ENCODE measurements at places on chromosomes 3 and 15.
A peak's percentile ranks its signal among the peaks of the same experiment; 100 is the strongest.

DNA sequence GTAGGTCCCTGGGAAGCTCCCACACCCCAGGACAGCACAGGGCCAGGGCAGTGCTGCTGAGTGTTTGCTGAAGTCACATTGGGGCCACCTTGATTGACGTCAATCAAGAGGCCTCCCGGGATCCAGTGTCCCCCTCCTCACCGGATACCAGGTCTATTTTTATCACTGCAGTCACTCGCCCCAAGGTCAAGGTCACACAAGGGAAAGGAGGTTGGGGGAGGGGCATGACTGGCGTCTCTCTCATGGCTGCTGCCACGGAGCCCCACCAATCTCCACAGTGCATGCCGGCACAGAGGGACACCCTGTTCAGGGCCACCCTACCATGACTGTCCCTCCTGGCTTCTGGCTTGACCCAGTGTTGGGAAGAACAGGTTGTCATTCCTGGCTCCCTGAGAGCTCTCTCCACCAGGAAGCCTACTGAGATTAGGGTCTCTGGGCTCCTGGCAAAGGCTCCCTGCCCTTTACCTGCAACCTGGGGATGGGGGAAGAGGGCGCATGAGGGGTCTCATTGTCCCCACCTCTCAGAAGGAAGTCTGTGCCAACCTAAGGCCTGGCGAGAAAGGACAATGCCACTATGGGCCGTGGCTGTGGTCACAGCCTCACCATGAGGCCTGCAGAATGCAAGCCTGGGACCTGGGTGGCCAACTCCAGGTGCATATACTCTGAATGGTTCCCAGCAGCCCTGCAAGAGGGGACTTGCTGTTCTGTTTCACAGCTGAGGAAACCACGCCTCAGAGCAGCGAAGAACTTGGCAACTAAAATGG lies 1.5 kb downstream of the MYL3 start:
- DNase-seq: no peak

DNA sequence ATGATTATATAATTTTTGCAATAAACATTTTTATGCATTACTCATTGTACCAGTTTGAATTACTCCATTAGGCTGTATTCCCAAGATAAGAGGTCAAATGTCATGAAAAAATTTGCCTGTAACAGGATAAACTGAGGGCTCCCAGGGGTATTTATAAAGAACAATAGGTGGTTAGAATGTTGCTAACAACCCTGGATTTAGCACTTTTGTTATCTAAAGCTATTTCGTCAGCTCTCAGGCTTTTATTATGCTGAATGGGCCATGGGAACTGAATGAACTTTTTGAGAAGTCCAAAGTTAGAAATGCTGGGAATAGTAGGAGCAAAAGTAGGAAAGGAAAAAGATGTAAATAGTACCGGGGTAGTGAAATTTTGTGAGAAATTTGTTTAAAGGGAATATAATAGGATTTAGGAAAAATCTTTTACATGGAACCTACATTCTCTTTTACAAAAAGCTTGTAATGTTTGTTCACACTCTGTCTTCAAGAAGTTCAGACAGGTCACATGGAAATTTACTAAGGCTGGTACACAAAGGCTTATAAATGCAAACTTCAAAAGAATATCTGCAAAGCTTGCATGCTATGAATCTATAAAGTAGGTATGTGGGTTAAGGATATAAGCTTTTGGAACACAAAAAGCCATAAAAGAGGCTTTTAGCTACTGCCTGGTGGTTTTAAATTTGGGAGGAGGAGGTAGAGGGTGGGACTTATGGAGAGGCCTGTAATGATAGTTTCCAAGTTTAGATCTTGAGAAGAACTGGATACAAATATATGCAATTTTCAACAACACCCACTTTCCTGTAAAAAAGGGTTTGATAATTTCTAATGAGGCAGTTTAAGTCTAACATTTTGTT lies 445.8 kb upstream of the NAALADL2 start:
- no peak for DNase-seq

DNA sequence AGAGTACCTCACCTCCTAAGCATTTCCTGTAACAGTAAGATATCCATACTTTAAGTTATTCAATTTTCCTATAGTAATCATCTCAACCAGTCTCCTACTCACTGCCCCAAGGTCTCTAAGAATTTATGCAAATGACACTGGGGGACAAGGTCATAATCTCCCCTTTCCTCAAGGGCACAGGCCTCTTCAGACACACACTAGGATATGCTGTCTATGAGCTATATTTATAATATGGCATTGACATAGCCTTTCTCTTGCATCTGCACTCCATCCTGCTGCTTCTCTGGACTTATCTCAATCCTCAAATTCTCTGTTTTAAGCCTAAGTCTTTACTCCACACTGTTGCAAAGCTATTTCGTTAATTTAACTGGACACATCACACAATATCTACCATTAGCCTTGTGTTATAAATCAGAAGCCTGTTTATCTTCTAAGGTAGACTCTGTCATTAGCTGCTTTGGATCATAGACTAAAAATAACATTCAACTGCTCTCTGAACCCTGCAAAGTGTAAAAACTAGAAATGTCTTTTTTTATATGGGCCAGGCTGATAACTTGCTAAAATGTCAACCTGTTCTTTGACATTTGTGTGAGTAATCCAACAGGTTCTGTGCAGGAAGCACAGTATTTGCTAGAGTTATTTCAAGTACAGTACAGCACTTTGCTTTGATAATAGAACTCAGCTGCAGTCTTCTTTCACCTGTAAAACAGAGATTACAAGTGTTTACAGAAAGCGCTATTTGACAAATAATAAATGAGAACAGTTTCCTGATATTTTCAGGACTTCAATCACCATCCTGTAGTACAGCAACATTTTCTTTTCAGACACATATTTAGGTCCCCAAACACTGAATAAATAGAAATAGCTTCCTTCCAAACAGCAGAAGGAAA lies 17.8 kb upstream of the SEC62 start:
- no peak for DNase-seq

DNA sequence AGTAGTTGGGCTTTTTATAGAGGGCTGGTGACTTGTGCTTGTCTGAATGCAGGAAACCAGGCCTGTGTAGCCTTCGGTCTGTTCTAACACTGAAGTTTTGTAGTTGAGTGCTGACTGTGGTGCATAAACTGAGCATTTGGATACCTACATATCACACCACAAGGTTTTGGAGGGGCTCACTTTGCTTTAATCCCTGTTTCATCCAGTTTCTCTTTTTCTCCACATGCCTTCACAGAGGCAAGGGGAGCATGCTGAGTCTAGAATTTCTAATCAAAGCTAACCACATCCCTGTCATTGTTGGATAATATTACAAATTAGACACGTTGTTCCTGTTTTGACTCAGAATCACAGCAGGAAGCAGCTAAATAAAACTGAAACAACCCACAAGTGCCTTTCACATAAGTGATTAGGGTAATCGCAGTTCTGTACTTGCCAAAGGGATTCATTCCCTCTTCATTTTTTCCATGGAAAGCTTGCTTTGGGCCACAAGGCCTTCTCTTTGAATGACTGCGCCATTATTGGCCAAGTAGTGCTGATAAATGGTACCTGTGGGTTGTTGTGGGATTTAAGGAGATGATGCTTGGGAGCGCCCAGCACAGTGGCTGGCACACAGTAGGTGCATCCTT lies 48.9 kb downstream of the TGFBR2 start:
- DNase-seq: no peak

- no peak for DNase-seq
Measured at GRCh38 chr3:147797095-147797494, 387.9 kb downstream of the ZIC1 start.

- no peak for DNase-seq
Measured at GRCh38 chr15:44598892-44599291, 61.9 kb downstream of the EIF3J start.

GRCh38 chr3:151011427-151011826 lies 38.9 kb upstream of the CLRN1 start:
- no peak for DNase-seq

DNA sequence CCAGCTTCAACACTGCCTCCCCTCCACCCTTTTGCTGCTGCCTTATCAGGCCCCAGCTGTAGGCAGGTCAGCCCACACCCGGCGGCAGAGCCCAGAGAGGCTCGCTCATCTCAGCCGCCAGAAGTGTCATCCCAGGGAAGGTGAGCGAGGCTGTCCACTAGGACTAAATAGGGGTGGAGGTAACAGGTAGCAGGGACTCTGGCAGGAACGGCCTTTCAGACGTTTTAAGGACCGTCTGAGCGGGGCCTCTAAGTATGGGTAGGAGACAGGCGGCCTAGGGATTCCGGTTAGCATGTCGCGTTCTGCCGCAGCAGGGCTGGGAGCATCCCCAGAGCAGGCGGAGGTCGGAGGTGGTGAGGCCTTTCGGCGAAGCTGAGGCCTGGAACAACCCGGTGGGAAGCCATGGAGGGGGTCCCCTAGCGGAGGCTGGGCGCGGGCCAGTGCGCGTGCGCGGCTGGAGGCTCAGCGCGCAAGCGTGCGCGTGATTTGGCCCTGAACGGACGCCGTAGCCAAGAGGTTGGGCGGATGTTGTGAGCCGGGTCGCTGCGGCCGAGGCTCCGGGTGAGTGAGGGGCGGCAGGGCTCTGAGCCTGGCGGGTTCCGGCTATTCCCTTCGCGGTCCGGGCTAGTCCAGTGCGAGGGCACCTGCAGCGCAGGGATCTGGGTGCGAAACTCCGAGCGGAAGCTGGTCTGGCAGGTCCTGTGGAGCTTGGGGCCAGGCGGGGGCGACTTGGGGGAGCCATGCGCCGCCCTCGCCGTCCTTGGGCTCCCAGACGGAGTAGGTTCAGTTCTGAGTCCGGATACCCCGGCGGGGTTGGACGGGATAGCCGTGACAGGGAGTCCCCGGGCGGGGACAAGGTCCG lies at the start of the genes MST1 and RNF123:
MST1 (minus strand) TSS at position 429 of the 862 bp plus-strand sequence. CDS start 783 bp downstream, outside the sequence.
RNF123 (plus strand) TSS at position 512 of the 862 bp plus-strand sequence. CDS start 1,609 bp downstream, outside the sequence.
- DNase-seq: peak; percentile 81

- no peak for DNase-seq
Measured at GRCh38 chr15:46786590-46787285, 930.6 kb upstream of the SEMA6D start.

- DNase-seq: no peak
Measured at GRCh38 chr15:67138891-67139855, 73.8 kb downstream of the SMAD3 start.

DNA sequence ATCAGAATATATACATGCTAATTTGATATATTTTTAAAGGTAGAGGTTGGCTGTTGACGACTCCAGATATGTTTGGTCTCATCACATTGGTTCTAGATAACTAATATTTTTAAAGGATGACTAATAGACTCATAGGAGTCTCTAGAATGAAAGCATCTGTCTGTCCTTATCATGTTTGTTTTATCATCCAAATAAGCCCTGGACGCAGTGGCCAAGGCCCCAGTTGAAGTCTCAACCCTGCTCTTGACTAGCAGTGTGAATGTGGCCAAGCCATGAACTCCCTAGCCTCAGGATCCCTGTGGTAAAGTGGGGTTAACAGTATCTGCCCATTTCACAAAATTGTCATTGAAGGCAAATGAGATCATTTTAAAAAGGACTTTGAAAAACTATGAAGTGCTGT lies 53.6 kb downstream of the ABHD2 start:
- DNase-seq: no peak

DNA sequence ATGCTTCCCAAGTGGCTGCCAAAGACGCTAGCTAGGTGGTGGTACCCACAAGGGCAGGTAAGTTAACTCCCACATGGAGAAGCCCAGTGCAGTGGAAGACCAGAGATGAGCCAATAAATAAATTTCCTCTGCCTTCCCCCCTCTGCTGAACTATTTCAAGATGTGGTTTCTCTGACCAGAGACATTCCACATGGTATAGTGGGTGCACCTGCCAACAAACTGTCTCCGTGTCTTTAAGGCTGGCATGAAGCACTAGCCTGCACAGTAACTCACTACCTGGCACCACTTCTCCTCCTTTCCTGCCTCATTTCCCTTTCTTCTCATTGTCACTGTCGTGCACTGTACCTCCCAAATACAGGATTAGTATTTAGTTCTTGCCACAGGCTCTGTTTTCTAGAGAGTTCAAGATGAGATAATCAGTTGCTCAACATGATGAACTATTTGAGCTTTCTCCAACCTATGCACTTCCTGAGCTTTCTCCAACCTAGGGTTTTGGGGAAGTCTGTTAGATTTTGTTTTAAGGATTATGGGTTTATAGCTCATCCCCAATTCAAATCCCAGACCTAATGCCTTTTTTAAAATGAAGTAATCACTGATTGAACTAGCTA lies 8.4 kb upstream of the CRTAP start:
- DNase-seq: no peak

- no peak for DNase-seq
Measured at GRCh38 chr3:112948346-112948838, 26.5 kb downstream of the CD200R1 start.

- no peak for DNase-seq
Measured at GRCh38 chr3:182007441-182007840, 295.7 kb downstream of the SOX2 start.

DNA sequence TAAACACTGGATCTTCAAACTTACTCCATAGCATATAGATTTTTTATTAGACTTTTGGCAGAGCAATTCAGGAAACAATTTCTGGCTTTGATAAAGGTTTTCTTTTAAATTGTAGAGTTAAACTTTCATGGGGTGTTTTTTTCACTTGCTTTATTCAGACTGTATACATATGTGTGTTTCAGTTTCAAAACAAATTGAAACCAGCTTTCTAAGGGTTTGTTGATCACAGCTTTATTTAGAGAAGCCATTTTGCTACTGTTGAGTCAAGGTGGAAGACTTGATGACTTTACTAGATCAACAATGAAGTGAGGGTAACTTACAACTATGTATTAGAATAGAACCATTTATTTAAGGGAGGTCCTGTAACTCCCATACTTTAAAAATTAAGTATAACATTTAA lies 6.2 kb downstream of the UBE2E1 start:
- no peak for DNase-seq

GRCh38 chr3:70156808-70157207 lies 155.6 kb downstream of the MDFIC2 start:
- no peak for DNase-seq

GRCh38 chr3:32621466-32621865 lies 50.8 kb upstream of the DYNC1LI1 start:
- no peak for DNase-seq

GRCh38 chr3:4531478-4532025 lies 38.4 kb downstream of the ITPR1 start:
- no peak for DNase-seq

GRCh38 chr15:55589287-55589686 lies 1.1 kb upstream of the PYGO1 start:
- DNase-seq: no peak

DNA sequence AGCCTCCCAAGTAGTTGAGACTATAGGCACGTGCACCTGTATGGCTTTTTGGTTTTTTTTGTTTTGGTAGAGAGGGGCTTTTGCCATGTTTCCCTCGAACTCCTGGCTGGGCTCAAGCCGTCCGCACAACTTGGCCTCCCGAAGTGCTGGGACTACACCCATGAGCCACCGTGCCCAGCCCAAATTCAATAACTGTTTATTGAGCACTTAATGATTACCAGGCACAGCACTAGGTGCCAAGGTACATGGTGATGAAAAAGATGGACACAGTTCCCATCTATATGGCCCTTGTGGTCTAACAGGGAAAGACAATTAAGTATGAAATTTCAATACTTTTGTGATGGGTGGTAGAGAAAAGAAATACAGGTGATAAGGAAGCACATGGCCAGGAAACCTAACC lies 35.8 kb upstream of the ZNF148 start:
- DNase-seq: no peak

DNA sequence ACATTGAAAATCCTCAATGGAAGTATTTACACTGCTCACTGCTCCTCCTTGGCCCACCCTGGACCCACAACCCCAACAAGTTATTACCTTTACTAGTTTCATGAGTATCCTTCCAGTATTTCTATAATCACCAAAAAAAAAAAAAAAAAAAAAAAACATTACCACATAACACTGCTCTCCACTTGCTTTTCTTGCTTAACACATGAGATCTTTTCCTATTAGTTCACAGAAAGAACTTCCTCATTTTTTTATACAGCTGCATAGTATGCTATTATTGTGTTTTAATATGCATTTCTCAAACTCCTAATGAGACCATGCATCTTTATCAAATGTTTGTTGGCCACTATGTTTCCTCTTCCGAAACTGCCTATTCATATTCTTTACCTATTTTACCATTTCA lies 14.6 kb downstream of the GABPB1 start:
- no peak for DNase-seq
